ENCODE measurements at places on chromosomes 2 and 18. TPM values are rescaled to one million over a fixed set of nuclear protein-coding genes. Genes with fewer than 3 reads are reported as not detected.

DNA sequence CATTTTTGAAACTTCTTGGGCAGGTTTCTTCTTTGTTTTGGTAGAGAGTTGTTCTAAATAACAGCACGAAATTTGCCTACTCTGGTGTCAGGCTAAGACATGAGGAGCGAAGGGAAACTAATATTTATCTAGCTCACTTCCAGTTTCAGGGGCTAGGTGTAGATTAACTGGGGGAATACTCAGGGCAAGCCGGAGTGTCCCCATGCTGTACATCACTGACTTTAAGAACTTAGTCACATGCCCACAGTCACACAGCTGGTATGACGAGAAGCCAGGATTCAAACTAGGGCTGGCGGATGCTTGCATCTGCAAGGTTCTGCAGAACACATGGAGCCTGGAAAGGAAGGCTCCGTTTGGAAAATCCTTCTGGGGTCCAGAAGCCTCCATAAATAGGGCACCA lies 133.3 kb downstream of the ALPK2 start:
- no peak for DNase-seq

DNA sequence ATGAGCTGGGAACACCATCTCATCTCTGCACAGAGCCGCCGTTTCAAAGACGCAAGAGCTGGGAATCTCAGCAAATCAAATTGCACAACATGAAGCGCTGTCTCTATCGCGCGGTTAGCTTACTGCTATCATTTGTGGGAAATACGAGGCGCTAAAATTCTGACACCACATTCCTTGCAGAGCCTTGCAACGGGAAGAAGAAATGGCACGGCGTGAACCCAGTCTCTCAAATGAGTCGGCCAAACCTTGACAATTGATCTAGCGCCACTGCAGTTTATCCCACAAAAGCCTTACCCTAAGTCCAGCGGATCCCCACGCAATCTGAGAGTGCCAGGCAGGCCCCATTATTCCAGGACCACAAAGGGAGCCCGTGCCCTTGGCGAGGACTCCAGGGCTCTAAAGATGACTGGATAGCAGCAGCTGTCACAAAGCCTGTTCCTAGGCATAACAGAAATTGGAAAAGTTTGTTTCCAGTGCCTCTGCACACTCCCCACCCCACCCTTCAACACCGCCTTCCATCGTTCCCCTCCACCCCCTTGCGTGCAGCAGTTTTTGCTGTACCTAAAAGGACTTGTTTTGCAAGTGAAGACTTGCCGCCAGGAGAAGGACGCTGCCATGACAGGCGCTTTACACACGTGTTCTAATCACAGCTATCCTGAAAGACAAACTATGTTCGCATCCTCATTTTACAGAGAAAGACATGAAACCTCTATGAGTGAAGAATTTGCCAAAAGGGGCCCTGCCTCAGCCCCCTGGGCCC lies 252.4 kb downstream of the EIPR1 start:
- DNase-seq, result no peak

DNA sequence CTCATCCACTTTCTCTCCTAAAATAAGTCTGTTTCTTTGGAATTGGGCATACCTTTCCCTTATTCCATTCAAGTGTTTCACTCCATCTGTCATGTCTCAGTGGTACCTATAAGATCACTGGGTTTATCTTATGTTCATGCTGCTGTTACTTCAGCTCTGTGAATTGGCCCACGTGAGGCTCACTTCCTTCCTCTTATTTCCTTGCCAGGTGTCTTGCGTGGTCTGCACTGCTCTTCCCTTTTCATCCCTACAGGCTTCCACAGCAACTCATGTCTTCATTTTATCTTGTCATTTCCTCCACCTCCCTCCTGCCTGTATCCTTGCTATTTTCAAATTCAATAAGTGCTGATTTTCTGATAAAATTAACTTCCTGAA lies 159.1 kb upstream of the ALPP start:
- no peak for DNase-seq

DNA sequence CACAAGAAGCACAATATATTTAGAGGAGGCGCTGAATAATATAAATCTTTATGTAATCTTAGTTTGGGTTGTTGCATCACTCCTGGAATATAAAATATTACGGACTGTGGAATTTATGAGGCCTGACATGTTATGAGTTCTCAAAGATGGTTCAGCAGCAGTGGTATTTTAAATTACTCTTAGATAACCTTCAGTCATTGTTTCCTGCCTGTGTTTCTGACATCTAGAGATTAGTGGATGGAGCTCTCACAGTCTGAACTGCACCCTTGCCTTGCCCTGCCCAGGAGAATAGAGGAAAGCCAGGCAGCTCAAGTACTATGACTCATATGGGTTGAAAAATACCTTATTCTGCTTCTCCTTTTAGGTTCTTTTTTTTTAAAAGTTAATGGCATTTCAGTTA lies 70.0 kb downstream of the ACSL3 start:
- no peak for DNase-seq

DNA sequence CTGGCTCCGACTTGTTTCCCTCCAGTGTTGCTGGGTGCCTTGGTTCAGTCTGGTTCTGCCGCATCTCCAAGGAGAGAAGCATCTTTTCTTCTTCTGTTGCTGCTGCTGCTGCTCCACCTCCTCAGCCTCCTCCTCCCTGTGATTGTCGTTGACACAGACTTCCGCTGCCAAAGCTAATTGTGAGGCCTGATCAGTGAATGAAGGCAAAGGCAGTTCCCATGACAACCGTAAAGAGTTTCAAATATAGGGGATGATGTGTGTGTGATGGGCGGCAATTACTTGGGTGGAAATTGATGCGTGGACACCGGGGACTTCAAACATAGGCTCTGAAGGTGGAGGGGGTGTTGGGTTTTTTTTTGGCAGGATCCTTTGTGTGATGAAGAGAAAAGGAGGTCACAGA lies 13.7 kb downstream of the TET3 start:
- no peak for DNase-seq

GRCh38 chr2:120403261-120403660 lies 57.3 kb downstream of the INHBB start:
- DNase-seq, result no peak

- no peak for DNase-seq
These were observed 1231.6 kb upstream of the GYPC start for GRCh38 chr2:125424266-125424785.

- no peak for DNase-seq
These were observed 297.6 kb downstream of the TMX3 start for GRCh38 chr18:68417166-68417799.

- no peak for DNase-seq
These were observed 91.8 kb upstream of the KLF7 start for GRCh38 chr2:207257251-207258250.

BCL11A gene
- total RNA-seq, result 2.6 TPM

BOLL gene
- total RNA-seq, result not detected

GTF2A1L gene
- total RNA-seq, result not detected

Measured in CD8-positive, alpha-beta T cell (primary cell).